ENCODE measurements at places on chromosomes 12 and 14.

- no peak for DNase-seq
Measured at GRCh38 chr12:110765111-110765510, 22.4 kb upstream of the PPP1CC start.

DNA sequence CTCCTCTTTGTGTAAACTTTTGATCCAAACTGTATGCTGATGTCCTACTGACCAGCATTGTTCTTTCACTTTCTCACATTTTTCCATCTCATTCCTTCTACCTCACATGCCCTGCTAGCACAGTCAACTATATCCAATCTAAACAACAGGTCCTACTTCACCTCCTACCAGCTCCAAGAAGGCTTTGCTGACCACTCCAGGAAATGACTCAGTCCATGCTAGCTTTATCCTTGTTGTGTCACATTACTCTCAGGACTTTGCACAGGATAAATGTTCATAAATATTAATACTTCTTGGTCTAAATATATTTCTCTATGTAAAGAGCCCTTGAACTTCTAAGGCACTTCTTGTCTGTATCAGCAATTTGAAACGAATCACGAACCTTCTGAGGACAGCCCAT is 64.9 kb upstream of the PCED1B start:
- no peak for DNase-seq

GRCh38 chr12:16552301-16552700 is 53.7 kb downstream of the LMO3 start:
- DNase-seq, result no peak

DNA sequence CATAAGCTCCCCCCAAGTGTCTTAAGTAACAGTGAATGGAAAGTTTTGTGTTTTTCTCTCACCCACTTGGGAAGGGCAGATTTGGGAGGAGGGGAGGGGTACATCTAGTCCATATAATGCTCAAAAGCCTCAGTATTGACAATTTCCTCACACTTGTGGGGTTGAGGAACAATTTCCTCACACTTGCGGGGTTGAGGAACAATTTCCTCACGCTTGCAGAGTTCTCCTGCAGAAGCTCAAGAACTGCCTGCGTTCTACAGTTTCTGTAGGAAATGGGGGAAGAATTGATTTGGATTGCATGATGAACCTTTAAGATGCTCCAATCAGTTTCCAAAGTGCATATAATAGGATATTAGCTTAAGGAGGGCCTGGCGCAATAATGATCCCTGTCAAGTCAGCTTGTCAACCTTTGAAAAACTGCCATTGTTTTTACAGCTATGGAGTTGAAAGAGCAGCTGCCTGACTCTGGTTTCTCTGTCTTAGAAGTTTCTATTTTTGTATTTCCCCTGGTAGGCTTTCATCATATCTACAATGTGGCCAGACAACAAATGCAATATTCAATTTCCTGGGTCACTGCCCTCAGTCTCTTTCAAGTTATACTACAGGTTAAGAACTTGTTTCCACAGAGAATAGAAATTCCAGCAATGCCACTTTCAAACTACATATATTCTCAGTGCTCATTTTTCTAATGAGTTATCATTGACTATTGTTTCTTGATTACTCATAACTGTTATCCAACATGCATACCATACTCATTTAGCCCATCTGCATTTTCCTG is 66.5 kb downstream of the PLEKHG7 start:
- no peak for DNase-seq

DNA sequence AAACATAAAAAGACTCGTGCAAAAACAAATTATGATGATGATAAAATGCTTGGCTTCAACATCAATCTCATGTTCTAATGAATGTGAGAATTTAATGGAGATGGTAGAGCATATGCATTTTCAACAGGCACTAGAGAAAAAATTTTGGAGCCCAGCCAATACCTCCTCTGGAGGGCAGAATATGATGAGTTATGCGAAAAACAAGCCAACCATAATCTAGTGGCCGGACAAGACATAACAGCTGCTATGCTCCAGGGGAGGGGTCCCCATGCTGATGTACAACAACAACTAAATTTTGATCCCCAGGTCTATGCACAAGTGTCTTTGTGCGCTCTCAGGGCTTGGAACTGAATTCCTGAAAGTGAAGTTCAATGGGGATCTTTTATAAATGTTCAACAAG is 1197.5 kb downstream of the LRFN5 start:
- no peak for DNase-seq

DNA sequence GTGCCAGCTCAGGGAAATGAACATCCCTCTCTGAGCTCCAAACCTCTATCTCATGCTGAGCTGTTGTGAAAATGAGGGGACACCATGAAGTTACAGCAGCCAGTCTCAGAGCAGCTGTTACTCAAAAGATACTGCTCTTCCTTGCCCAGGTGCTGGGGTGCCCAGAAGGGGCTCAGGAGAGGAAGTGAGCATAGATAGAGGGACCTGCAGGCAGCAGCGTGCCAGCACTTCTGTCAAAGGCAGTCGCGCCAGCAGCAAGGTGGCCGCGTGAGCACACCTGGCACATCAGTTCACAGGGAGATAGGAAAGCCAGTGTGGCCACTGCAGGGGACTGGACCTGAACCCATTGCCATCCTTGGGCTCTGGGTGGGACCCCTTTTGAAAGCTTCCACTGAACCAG is 27.8 kb downstream of the C14orf132 start:
- no peak for DNase-seq

- no peak for DNase-seq
Measured at GRCh38 chr12:40689576-40689975, 2.7 kb upstream of the CNTN1 start.

- no peak for DNase-seq
Measured at GRCh38 chr12:23662966-23663365, 286.5 kb downstream of the SOX5 start.

- no peak for DNase-seq
Measured at GRCh38 chr12:124094733-124095132, 121.7 kb downstream of the ZNF664 start.

DNA sequence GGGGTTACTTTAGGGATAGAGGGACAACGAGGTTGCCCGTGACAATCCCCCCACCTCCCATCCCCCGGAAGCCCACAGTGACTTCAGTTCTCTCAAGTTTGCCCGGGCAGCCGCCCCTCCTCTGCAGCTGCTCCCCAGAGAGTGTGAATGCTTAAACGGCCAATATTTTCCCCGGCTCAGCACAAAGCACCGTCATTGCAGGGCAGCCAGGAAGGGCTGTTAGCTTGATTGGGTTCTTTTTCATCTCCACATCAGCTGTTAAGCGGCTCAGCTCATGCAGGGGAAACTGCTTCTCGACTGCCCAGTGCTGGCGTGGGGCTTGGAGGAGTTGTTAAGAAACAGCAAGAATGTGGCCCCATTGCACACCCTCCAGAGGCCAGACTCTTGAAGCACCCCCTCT is 120.5 kb upstream of the NCOR2 start:
- DNase-seq, result no peak

DNA sequence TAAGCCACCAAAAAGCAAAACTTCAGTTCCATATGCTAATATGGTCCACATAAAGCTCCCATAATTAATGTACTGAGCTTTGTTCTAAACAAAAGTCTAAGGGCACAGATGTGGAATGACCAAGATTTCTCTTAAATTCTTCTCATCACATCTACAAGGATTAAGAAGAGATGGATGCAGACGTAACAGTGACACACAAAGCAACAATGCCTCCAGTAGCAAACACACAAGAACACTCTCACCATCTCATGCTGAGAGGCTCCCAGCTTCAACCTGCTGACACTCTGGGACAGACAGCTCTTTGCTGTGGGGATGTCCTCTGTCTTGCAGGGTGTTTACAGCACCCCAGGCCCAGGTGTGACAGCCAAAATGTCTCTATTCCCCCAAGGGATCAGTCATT is 48.2 kb downstream of the SETD3 start:
- no peak for DNase-seq
